HCT116 (cell line): ENCODE measurements at places on chromosomes 7 and 10.

GRCh38 chr10:35409094-35409582, 72.8 kb downstream of the CCNY start:
- no peak for DNase-seq

DNA sequence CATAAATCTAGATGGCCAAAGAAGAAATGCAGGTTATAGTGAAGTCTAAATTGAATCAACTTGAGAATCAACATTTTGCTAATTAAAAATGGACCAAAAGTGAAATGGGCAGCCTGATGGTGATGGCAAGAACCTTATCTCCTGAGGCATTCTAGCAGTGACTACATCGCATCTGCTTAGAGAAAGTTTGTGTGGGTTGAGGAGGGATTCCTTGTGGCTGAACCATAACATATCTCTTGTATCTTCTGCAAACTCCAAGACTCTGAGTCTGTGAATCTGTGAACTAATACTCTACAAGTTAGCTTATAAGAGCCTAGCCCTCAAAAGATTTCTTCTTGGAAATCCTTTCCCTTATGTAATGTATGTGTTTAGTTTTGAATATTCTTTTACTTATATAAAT, 85.6 kb downstream of the PRKG1 start:
- no peak for DNase-seq

- DNase-seq, result no peak
These were observed 97.8 kb upstream of the PPP2R2D start for GRCh38 chr10:131802996-131803395.

DNA sequence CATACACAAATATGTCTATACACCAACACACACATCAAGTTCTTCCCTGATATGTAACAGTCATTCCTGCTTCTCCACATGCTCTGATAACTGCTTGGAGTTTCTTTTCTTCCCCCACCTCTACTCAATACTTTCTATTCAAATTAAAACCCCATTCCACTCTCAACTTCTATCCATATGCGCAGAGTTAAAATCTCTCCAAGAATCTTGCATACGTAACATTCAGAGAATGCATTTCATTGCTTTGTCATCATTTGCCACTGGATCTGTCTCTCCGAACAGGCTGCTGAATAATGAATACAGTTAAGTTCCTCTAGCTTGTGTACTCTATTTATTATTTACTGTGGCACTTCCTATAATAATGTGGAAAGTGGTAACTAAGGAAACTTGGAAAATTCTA, 68.8 kb downstream of the DGKB start:
- no peak for DNase-seq

DNA sequence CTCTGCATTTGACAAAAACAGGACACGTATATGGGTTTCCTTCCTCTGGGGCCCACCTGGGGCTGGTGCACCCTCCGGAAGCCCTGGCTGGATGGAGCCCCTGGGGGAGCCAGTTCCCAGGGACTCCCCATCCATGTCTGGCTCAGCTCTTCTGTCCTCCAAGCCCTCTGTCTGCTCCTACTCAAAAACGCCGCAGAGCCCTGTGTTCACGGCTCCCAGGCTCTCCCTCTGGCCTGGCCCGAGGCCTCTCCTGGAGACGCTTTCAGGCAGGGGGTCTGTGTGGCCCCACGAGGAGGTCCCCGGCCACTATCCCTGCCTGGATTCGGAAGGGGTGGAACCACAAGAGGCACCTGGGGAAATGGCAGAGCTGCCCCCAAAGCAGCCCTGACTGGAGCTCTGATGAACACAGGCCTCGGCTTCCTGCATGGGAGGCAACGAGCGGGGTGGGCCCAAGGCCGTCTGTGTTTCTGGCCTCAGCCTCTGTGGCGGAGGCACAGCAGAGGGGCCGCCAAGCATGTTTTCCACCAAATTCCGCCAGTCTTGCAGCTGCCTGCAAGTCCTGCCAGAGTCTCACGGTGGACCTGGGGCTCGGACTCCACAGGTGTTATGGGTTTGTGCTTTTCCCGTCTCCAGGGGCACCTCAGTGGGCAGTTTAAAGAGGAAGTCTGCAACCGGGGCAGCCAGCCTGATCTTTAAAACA, 22.6 kb upstream of the INPP5A start:
- DNase-seq, result no peak

- no peak for DNase-seq
These were observed 42.7 kb upstream of the NKX6-2 start for GRCh38 chr10:132828681-132829080.

- no peak for DNase-seq
These were observed 984 bp upstream of the IKZF1 start for GRCh38 chr7:50303335-50304128.

GRCh38 chr10:78404296-78404695, 370.6 kb downstream of the RPS24 start:
- DNase-seq, result no peak

GRCh38 chr10:133261726-133262325, 14.8 kb downstream of the ADAM8 start:
- DNase-seq, result no peak

DNA sequence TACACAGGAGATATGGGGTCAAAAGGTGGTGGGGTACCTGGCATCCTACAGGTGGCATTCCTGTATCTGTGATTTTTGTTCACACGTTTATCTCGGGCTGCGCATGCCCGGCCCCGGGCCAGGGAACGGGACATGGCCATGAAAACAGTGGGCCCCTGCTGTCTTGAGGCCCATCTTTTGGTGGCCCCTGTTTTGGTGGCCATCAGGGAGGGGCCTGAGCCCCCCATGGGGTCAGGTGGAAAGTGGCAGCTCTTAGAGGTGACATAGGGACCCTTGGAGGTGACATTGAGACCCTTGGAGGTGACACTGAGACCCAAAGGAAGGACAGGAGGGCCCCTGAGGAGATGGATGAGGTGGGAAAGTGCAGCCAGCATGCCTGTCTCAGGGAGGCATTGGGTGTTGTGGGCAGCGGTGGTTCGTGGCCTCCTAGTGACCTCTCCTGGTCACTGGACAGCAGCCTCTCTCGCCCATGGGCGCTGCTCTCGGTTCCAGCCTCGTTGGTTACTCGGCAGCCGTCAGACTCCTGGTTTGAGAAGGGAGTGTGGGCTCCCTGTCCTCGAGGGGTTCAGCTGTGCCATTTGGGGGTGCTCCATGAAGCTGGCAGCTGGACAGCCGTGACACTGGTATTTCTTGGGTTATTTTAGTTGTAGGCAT, 39.9 kb downstream of the INPP5A start:
- no peak for DNase-seq
